ENCODE measurements at places on chromosomes 6 and 20.

- H3K4me3 ChIP-seq, result no peak overlapping the region
- no peaks in the 10 kb centered on the region for H3K27me3 ChIP-seq
- peaks cover 25% of the 10 kb centered on the region for H3K36me3 ChIP-seq
- no peak overlapping the region for H3K27ac ChIP-seq
Measured at GRCh38 chr6:100574836-100575235, 110.1 kb upstream of the SIM1 start.

GRCh38 chr6:16872543-16873235, 111.4 kb upstream of the ATXN1 start:
- peaks cover 5% of the 10 kb centered on the region for H3K27me3 ChIP-seq
- DNase-seq, result no peak
- H3K27ac ChIP-seq, result no peak overlapping the region
- H3K4me1 ChIP-seq, result no peaks in the 10 kb centered on the region
- no peaks in the 10 kb centered on the region for H3K36me3 ChIP-seq

DNA sequence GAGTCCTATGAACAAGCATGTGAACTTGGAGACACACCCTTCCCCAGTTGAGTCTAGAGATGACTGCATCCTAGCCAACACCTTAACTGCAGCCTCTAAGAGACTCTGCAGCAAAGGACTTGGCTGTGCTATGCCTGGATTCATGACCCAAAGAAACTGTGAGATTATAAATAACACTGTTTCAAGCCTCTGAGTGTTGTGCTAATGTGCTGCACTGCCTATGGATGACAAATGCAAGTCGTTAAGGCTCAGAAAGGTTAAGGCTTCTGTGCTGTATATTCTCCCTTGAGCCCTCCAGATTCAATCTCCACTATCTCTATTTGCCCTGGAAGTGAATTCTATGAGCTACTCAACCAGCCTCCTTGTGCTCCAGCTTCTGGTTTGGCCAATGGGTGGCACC, 116.5 kb upstream of the CBLN4 start:
- H3K27me3 ChIP-seq, result no peaks in the 10 kb centered on the region
- H3K4me1 ChIP-seq, result no peaks in the 10 kb centered on the region
- no peak overlapping the region for H3K27ac ChIP-seq
- H3K36me3 ChIP-seq, result no peaks in the 10 kb centered on the region
- H3K4me3 ChIP-seq, result no peak overlapping the region
- DNase-seq, result no peak

DNA sequence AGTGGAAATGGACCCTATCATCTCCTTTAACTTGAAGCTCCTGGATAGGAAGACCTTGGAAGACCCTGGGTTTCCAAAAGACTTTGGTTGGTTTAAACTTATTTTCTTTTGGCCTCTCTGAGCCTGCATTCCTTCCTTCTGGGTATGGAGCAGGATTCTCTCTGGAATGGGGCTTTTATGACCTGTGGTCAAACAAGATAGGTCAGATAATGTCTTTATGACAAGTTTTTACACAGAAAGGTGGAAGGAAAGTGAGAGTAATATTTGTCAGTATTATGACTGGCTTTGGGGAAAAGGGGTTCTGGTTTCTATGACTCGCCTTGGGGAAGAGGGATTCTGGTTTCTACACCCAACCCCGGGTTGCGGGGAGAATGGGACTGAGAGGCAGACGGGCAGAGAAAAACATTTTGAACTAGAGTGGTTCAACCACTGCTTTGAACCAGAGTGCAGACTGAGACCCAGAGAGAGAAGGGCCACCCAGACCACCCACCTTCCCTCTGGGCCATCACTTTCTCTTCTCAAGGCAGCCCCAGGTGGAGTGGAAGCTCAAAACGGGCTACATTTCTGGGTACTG, 37.6 kb upstream of the KCNK5 start:
- H3K27ac ChIP-seq, result no peak overlapping the region
- no peaks in the 10 kb centered on the region for H3K36me3 ChIP-seq
- no peak for DNase-seq
- H3K27me3 ChIP-seq, result peaks cover 6% of the 10 kb centered on the region
- no peaks in the 10 kb centered on the region for H3K4me1 ChIP-seq
- H3K4me3 ChIP-seq, result no peak overlapping the region

- no peaks in the 10 kb centered on the region for H3K4me1 ChIP-seq
- no peaks in the 10 kb centered on the region for H3K27me3 ChIP-seq
- H3K27ac ChIP-seq, result no peak overlapping the region
- H3K36me3 ChIP-seq, result no peaks in the 10 kb centered on the region
Measured at GRCh38 chr6:9504191-9504590, 910.7 kb downstream of the TFAP2A start.

GRCh38 chr6:93300661-93301060, 118.7 kb downstream of the EPHA7 start:
- no peak for DNase-seq
- H3K4me3 ChIP-seq, result no peak overlapping the region
- no peaks in the 10 kb centered on the region for H3K27me3 ChIP-seq
- H3K27ac ChIP-seq, result no peak overlapping the region
- H3K36me3 ChIP-seq, result no peaks in the 10 kb centered on the region
- no peaks in the 10 kb centered on the region for H3K4me1 ChIP-seq

Data from memory B cell (primary cell).